ENCODE measurements at places on chromosomes 4 and X.

- no peak for DNase-seq
Measured at GRCh38 chr4:102298716-102299115, 46.6 kb downstream of the SLC39A8 start.

- DNase-seq: peak; percentile 26
Measured at GRCh38 chrX:74923942-74924448, 1.3 kb downstream of the NEXMIF start.

DNA sequence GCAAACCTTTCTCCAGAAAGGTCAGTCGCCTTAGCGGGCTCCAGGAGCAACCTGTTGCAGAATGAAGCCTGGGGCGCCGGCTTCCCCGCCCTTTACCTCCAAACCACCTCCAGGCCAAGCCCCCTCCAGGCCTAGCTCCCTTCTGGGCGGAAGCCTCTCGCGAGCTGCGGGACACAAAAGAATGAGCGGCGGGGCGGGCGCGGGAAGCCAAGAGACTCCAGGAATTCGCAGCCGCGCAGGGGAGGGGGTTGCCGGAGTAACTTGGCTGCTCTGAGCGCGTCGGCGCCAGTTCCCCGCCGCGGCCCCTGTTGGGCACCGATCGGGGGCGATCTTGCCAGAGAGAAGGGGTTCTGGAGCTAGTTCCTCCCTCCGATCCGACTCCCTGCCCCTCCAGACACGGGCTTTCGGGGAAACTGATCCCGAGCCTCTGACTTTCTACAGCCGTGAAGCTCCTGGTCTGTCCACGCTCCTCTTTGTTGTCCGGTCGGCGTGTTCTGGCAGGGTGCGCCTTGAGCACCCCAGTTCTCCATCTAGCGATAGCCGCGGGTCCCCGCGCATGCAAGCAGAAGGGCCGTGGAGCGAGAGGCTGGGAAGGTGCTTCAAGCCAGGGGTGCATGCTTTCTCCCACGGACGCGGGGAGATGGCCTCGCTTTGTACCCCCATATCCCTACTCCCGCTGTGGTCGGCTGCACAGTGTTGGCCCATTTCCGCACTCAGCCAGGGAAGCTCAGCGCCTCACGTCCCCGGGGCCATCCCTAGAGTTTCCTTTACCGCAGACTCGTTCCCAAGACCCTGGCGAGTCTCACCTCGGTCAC is 1.2 kb downstream of the PROM1 start:
- DNase-seq: peak; percentile 45

DNA sequence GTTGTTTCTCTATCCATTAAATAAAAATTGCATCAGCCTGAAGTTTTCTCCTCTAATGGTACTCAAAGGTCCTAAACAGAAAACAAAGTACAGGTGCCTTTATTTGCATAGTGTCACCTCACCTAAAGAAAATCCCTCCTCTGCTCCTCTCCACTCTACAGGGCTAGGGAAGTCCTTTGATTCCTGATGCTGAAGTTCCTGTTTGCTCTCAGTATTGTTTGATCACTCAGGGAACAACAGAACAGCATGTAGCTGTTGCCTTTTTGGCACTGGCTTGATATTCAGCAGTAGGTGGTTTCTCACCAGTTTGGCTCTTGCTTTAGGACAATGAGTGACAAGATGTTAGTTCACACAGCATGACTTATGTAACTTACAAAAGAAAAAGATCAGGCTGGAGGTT is 156.2 kb upstream of the SLC7A11 start:
- no peak for DNase-seq

- DNase-seq: no peak
Measured at GRCh38 chr4:140611854-140612253, 43.1 kb upstream of the UCP1 start.

DNA sequence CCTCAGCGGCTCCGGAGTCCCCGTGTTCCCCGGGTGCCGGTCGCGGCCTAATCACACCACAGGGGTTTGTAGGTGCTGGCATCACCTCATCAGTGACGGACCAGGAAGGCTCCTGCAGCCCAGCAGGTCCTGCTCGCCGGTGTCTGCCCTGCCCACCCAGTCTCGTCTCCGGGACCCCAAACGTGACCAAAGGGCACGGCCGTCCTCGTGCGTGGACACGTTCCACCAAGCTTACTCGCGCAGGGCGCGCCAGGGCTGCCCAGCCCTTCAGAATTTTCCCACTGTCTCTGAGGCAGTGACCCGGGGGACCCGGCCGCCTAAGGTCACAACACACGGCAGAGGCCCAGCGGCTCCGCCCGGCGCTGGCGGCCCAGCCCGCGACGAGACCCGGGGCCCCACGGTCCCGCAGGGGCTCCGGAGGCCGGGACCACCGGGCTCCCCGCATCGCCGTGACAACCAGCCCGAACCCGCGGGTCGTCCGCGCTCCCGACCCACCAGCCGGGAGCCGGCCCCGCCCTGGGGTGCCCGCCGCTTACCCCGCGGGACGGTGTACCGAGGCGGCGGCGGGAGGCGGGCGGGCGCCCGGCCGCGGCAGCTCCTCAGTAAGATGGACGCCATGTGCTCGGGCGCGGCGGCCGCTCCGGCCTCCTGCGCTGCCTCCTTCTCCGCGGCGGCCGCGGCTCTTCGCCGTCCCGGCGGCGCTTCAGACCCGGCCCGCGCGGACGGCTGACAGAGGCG is 454 bp downstream of the LETM1 start:
- DNase-seq: peak; percentile 43

GRCh38 chr4:18291981-18292380 is 270.4 kb upstream of the LCORL start:
- no peak for DNase-seq

GRCh38 chr4:22842360-22843018 is 149.8 kb downstream of the GBA3 start:
- no peak for DNase-seq

- no peak for DNase-seq
Measured at GRCh38 chrX:118315529-118315928, 30.4 kb upstream of the WDR44 start.

GRCh38 chr4:41475402-41475801 is 62.6 kb upstream of the LIMCH1 start:
- no peak for DNase-seq

- DNase-seq: no peak
Measured at GRCh38 chr4:94453391-94453963, 1.7 kb downstream of the PDLIM5 start.

- no peak for DNase-seq
Measured at GRCh38 chr4:154631828-154632227, 19.4 kb upstream of the FGG start.

GRCh38 chr4:38084877-38085711 is 124.9 kb downstream of the PTTG2 start:
- DNase-seq: no peak

- no peak for DNase-seq
Measured at GRCh38 chr4:175767150-175767549, 44.9 kb downstream of the GPM6A start.

DNA sequence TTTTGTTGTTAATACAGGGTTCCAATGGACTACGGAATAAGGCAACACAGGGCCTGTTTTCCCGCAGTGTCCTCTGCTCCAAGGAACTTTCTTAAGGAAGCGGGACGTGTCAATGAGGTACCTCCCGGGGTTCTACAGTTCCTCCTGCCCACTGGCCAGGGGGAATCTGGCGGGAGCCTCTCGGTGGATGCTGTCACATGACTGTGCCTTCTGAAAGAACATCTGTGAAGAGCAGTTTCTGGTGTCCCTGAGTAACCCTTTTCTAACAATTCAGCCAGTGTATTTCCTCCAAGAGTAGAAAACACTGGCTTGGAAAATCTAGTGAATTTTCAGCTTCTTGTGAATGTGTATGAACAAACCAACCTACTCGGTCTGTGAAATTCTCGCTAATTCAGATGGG is 32.7 kb downstream of the MFAP3L start:
- no peak for DNase-seq

- DNase-seq: no peak
Measured at GRCh38 chr4:10715696-10716095, 31.1 kb upstream of the CLNK start.

- no peak for DNase-seq
Measured at GRCh38 chrX:19137067-19137466, 14.8 kb upstream of the ADGRG2 start.

- no peak for DNase-seq
Measured at GRCh38 chrX:29542152-29542551, 673.2 kb upstream of the MAGEB2 start.

- DNase-seq: no peak
Measured at GRCh38 chr4:125267630-125268029, 47.1 kb upstream of the FAT4 start.

DNA sequence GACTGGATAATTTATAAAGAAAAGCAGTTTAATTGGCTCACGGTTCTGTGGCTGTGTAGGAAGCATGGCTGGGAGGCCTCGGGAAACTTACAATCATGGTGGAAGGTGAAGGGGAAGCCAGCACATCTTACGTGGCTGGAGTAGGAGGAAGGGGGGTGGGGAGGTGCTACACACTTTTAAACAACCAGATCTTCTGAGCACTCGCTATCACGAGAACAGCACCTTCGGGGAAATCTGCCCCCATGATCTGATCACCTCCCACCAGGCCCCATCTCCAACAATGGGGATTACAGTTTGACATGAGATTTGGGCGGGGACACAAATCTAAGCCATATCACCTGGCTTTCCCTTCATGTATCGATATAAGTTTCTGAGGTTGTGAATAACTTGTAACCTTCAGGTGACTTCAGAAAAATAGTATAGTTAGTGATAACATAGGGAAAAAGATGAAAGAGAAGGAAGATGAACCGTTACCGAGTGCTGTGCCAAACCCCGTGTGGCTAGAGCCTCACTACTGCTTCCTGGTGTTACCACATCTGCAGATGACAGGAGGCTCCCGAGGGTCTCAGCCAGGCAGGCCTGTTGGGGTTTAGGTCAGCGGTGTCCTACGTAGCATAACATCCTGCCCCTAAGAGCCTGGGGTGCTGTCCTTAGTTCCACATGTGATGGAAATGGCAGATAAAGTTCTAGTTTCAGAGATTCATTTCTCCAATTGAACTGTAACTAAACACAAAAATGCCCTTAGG is 103.5 kb downstream of the TNIP2 start:
- DNase-seq: no peak

- no peak for DNase-seq
Measured at GRCh38 chr4:159341522-159341921, 238.6 kb downstream of the RAPGEF2 start.

GRCh38 chr4:15610855-15611254 is 44.3 kb downstream of the FBXL5 start:
- DNase-seq: no peak

DNA sequence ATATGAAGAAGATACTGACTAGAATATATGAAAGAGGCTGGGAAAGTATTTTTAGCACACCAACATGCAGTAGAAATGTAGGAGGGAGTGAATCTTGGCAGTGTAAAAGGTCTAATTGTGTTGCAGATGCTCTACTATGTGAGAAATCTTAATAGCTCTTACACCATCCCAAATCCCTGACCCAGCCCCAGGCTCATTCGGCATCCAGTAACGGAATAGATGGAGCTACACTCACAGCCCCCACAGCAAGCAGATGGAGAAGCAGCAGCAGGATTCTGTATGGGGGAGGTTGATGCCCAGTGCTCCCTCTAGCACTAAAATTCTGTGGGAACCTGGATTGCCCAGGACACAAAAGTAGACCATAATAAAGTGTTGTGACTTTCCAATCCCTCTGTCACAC is 153.2 kb upstream of the PRDX4 start:
- no peak for DNase-seq

DNA sequence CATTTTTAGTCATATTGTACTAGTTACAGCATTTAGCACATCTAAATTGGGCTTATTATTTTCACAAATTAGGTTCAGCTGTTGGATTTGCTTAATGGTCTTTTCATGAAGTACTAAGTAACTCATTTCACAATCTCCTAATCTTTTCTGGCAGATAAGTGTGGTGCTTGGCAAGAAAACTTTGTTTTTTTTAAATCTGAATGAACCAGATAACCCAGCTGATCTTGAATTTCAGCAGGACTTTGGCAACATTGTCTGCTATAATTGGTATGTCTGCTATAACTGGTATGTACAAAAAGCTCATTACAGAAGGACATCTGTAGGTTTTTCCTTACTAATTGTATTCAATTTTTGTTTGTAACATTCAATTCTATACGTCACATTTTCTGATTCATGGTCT is 22.7 kb downstream of the WDR19 start:
- DNase-seq: no peak

DNA sequence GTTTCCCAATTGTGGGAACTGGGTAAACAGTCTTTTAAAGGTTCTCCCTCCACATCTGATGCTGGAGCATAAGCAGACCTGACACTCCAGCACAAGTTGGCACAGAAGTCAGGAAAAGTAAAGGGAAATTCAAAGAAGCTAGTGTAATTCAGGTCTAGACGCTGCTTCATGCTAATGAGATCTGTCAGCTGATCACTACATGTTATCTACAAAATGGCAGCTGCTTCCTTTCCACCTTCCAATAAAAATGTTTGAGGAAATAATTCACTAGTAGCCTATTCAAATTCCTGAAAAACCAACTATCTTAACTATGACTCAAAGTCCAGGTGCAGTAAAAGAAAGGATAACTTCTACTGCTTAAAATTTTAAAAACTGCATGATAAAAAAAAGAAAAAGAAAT is 29.3 kb downstream of the DCAF8L2 start:
- DNase-seq: no peak

GRCh38 chr4:60814549-60814948 is 385.6 kb upstream of the ADGRL3 start:
- DNase-seq: no peak

DNA sequence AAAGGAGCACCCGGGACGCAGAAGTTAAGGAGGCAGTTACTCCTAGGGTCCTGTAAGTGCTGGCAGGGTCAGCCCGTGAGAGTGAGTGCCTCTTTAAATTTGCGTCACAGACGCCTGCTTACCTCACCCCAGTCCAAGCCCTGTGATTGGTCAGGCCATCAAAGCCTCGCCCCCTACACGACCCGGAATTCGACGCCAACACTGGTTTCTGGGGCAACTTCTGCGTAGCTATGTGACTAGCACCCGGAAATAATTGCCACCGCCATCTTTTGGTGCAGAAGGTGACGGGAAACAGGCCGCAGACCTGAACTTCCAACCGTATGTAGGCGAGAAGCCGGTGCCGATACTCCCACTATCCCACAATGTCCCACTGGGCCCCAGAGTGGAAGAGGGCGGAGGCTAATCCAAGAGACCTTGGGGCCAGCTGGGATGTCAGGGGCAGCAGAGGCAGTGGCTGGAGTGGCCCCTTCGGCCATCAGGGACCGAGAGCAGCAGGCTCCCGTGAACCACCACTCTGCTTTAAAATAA is at the start of gene DDX53:
TSS of gene DDX53 (plus strand) at position 265 of the 528 bp plus-strand sequence. CDS start at position 363, 98 bp downstream.
- DNase-seq: no peak

GRCh38 chr4:20983763-20984575 is 283.7 kb downstream of the PACRGL start:
- no peak for DNase-seq

GRCh38 chr4:152667781-152668180 is 12.0 kb downstream of the TMEM154 start:
- DNase-seq: no peak

DNA sequence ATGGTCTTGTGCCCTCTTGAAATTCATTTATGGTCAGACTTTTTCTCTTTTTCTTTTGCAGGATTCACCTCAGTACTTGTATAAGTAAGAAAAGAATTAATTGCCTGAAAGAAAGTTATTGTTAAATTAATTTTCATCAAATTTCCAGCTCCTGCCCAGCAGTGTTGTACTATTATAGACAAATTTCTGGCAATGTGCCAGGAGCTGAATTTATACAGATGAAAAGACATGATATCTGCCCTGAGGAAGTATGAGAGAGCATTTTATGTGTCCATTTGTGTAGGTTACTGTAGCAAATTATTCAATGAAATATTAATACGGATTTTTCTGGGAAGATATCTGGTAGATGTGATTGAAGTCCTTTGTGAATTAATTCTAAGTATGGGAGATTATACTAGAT is 2371.5 kb upstream of the TENM3 start:
- DNase-seq: no peak

Measured in left cardiac atrium (tissue), 4 donors.